Amygdala (tissue), 56 donors: ENCODE measurements at places on chromosomes 16 and 17.
A peak's percentile ranks its signal among the peaks of the same experiment; 100 is the strongest.

- DNase-seq, result no peak
Measured at GRCh38 chr17:65092262-65092661, 35.7 kb upstream of the GNA13 start.

DNA sequence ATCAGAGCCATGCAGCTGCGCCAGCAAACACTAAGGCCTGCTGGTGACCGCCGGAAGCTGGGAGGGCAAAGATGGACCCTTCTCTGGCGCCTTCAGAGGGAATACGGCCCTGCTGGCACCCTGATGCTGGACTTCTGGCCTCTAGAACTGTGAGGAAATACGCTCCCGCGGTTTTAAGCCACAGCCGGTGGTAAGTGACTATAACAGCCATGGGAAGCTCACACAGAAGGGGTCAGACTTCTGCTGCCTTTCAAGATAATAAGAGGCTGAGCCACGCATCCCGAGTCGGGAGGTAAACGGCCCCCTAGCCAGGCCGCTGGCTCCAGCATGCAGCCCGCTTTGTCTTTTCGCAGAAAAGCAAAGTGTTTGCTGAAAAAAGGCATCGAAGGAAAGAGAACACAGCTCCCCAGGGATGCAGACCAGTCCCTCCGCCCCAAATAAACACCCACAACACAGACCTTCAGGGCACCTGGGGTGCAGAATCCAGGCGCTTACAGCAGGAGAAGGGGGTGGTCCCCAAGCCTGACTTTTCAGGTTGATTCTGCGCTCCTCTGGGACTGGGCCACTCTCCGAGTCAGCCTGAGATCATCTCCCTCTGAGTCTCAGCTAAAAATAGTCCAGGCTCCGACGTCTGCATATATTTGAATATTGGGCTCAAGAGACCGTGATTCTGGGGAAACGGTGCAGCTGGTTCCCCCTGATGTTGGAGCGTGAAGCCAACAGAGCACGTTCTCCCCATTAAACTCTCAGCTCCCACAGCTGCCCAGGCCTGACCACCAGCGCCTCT lies 89.7 kb downstream of the MGAT5B start:
- no peak for DNase-seq

DNA sequence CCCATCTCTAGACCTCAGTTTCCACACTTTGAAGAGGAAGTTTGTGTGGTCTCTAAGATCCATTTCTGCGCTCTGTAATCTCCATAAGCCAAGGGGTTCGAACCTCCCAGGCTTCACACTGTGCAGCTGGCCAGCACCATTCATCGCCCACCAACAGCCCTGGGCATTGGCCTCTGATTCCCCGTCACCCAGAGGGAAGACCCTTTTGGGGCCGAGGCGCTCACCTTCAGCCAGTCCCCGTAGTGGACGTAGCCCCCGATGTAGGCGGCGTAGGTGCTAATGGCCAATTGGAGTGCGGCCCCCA lies 678 bp downstream of the TMEM101 start:
- DNase-seq, result no peak

GRCh38 chr16:647173-647902 lies 1.8 kb upstream of the WDR90 start:
- DNase-seq, result peak; percentile 38

GRCh38 chr16:77788181-77789084 lies at the start of gene VAT1L:
TSS of gene VAT1L (plus strand) at chr16:77788564. CDS start at chr16:77788683, 119 bp downstream.
- peak; percentile 85 for DNase-seq

GRCh38 chr17:45782889-45783592 lies 1.1 kb upstream of the CRHR1 start:
- peak; percentile 20 for DNase-seq

GRCh38 chr16:87784812-87785211 lies 19.0 kb upstream of the KLHDC4 start:
- DNase-seq, result no peak

- no peak for DNase-seq
Measured at GRCh38 chr17:49779739-49780231, 8.7 kb upstream of the KAT7 start.

GRCh38 chr16:22948058-22948602 lies 134.2 kb downstream of the HS3ST2 start:
- DNase-seq, result no peak

- no peak for DNase-seq
Measured at GRCh38 chr17:37820995-37821713, 76.3 kb upstream of the HNF1B start.

GRCh38 chr17:70655176-70655958 lies 486.0 kb downstream of the KCNJ2 start:
- DNase-seq, result no peak

- DNase-seq, result no peak
Measured at GRCh38 chr17:45314741-45315647, 1.8 kb downstream of the MAP3K14 start.

- DNase-seq, result no peak
Measured at GRCh38 chr17:6568184-6568758, 11.9 kb upstream of the PITPNM3 start.

DNA sequence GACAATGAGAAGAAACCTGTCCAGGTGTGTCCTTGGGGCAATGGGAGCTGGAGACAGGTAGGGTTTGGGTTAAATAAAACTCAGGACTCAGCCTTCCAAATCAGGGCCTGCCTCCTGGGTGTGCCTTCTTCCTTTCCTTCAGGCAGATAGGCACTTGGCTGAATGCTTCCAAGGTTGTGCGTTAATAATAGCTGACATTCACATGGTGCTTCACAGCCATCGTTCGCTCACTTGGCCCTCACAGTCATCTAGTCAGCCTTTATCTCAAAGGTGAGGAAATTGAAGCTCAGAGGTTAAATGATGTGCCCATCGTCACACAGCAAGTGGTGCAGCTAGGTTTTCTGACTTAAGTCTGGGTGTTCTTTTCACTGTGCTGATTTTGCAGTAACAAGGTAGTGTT lies 9.5 kb downstream of the NFE2L1 start:
- DNase-seq, result no peak

- no peak for DNase-seq
Measured at GRCh38 chr17:82841921-82842596, 2.2 kb upstream of the ZNF750 start.

DNA sequence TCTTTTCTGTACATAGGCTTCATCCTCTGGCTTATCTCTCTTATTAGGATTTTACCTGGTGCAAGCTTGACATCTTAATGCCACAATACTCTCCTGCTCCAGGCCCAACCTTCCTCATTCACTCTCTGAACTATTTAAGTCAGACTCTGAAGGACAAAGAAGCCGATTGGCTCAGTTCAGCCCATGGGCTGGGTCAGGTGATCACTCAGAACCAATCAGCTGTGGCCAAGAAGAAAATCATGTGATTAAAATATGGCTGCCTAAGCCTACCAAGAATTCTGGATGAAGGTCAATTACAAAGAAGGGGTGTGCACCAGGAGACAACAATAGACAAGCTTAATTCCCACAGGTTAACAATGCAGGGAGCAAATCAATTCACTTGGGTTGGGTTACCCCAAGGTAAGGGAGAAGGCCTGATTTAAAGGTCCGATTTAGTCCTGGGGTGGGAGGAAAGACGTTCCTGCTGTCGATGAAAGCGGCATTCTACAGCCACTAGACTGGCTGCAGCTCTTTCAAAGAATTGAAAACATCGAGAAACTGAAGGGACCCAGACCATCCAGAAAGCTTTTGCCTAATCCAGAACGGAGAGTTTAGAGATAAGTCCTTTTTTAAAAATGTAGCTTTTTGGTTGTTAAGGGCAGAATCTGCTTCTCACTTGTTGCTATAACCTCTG lies 42.9 kb upstream of the NFAT5 start:
- DNase-seq, result no peak

GRCh38 chr17:66684731-66685130 lies 150.2 kb upstream of the CACNG5 start:
- DNase-seq, result no peak

DNA sequence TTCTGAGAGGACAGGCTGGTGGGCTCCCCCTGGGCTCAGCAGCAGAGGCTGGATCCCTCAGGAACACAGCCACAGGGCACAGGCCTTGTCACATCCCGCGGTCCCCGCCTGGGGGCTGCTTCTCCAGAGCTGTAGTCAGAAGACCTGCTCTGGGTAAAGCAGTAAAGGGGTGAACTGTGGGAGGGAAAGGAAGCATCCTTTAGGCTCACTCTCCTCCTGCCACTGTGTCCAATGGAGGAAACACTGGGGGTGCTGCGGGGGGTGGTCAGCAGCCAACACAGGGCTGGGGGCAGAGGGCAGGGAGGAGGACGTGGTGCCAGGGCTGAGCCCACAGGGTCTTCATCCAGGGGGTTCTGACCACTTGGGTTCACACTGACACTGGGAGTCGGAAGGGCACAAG lies 5.0 kb upstream of the SLC38A8 start:
- DNase-seq, result no peak

- DNase-seq, result no peak
Measured at GRCh38 chr17:55116440-55116914, 147.9 kb downstream of the STXBP4 start.

DNA sequence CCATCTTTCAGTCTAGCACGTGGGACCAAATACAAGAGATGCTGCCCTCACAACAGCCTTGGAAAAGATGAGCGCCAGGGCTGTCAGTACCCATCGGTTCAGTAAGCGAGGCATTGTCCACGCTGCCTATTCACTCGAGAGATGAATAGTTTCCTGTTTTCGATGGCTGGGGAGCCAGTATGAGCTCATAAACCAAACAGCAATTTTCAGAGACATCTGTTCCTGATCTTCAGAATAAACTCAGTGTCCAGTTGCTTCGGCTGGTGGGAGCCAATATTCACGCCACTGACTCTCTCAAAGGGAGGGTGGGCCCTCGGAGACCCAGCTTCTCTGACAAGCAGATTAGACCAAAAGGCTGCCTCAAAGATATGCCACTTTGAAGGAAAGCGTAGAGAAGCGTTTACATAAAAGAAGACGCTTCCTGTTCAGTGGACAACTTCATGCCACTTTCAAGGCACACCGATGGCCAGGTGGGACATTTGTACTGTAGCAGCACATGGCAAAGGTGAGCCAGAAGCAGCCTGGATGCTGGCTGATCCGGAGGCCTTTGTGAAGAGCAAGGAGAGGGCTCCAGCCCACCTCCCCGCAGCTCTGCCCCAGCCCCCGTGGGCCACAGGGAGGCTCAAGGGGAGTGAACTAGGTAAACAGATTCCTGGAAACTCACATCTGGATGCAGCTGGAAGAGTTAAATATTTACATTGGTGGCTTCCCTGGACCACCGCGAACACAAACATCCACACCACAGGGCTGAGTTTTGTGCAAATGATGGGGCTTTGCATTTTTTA lies 6.0 kb downstream of the TIMM22 start:
- peak; percentile 36 for DNase-seq

GRCh38 chr17:48037838-48038323 lies 284 bp upstream of the COPZ2 start:
- no peak for DNase-seq

- DNase-seq, result no peak
Measured at GRCh38 chr16:3645504-3646347, 8.8 kb upstream of the DNASE1 start.

DNA sequence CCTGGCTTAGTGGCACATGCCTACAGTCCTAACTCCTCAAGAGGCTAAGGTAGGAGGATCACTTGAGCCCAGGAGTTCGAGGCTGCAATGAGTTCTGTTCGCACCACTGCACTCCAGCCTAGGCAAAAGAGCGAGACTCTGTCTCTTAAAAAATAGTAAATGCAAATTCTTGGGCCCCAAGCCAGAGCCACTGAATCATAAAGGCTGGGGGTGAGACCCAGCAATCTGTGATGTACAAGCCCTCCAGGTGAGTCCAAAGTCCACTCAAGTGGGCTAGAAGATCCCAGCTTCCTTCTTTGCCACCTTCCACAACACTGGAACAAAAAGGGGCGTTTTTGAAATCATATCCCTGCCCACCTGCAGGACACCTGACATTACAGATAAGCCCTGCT lies 16.9 kb downstream of the TRIM25 start:
- DNase-seq, result no peak

DNA sequence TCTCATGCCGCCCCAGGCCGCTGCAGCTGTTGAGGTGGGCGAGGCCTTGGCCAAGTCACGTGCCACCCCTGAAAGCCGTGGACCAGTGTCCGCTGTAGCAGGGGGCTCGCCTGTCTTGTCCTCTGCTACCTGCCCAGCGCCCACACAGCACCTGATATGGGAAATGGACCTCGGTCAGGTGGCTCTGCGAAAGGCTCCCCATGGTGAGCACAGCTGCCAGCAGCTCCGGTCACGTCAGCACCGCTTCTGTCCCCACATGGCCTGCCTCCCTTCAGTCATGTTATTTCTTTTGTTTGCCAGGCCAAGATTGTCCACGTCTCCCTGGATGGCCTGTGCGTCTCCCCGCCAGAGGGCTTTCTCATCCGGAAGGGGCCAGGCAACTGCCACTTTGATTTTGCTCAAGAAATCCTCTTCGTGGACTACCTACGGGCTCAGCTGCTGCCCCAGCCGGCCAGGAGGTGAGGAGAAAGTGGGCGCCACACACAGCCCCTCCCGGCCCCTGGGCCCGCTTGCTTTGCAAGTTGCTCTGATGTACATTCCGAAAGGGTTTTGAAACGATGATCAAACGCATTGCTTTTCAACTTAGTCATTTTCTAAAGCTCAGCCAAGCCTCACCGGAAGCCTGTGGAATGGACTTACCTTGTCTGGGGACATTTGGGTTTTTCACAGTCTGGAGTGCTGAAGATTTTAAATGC lies 219.8 kb downstream of the KATNIP start:
- DNase-seq, result no peak

GRCh38 chr17:49694847-49695697 lies 12.7 kb downstream of the SLC35B1 start:
- no peak for DNase-seq

DNA sequence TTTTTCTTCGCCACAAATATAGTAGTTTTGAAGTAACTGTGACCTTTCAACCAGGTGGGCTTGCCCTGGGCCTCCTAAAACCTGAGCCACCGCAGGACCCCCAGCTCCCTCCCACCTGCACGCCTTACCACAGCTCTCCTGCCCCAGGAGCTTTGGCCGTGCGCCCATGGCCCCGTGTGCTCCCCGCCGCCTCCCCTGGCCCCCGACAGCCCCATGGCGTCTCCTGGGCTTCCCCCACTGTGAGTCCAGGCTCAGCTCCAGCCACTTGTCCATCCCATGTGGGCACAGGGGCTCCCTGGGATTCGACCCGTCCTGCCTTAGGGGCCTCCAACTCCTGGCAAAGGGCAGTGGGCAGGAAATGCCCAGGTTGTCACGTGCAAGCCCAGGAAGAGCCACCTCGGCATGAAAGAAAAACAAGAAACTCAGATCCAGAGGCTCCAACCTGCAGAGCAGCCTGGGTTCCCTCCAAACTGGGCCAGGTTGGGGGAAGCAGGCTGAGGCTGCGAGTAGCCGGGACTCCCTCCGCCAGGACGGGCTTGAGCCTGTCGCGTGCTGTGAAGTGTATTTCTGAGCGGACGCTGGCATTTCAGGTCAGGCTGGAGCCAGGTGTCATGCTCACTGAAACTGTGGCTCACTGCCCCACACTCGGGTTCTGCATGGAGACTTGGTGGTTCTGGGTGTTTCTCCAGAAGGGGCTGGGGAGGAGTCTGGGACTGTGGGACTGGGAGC lies 5.8 kb downstream of the LGALS3BP start:
- DNase-seq, result no peak

- DNase-seq, result no peak
Measured at GRCh38 chr17:66492561-66493005, 190.2 kb downstream of the PRKCA start.

GRCh38 chr17:835263-835662 lies 53.1 kb downstream of the MRM3 start:
- DNase-seq, result no peak

GRCh38 chr16:19283637-19284036 lies 1.9 kb upstream of the CLEC19A start:
- DNase-seq, result no peak

- no peak for DNase-seq
Measured at GRCh38 chr16:1950559-1950958, 3.9 kb downstream of the RPL3L start.
